ENCODE measurements at places on chromosomes 12 and 14.

GRCh38 chr12:3218228-3219171 is 141.3 kb downstream of the TSPAN9 start:
- peak; percentile 79 for DNase-seq

DNA sequence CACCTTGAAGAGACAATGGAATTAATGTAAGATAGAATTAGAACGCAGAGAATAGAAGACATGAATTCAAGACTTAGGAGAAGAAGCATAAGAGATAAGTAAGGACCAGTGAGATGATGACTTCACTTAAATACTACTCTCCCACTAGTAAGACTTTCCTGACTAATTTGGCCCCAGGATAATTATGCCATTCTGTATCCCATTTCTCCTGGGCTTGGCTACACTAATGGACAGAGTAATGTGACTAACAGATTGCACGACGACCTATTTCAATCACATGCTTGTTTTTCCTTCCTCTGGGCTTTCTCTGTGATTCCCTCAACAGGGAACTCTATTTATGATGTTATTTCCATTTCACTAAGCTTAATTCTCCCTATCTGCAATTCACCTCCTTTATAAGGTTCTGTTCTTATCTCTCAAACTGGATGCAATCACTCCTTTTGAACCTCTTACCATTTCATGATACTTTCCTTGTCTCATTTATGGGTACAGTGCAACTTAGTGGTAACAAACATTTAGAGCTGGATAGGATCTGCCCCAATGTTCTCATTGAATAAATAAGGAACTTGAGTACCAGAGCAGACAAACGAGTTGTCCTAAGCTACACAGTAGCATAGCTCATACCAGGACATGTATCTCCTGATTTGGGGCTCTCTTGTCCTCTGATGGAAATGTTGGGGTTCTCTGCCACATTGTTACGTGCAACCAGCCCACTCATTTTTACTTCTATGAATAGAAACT is 102.7 kb downstream of the BTG1 start:
- DNase-seq, result no peak

DNA sequence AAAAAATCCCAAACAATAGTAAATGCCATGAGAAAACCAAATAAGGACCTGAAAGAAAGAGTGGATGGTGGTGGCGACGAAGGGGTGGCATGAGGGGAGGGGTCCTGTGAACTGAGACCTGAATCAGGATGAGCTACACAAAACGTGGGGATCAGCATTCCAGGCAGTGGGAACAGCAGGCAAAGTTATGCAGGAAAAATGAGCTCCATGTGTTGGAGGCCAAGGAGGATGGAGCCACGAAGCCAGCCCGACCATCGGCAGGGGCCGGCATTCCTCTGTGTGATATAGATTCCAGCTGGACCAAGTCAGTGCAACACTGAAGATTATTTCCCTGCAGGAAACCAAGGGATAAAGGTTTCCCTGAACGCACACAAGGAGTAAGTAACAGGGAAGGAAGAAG is 7.1 kb downstream of the ADGRD1 start:
- DNase-seq, result no peak

GRCh38 chr14:57274551-57274950 is 5.8 kb downstream of the AP5M1 start:
- no peak for DNase-seq

- no peak for DNase-seq
These were observed 51.1 kb upstream of the VRK1 start for GRCh38 chr14:96746101-96746500.

DNA sequence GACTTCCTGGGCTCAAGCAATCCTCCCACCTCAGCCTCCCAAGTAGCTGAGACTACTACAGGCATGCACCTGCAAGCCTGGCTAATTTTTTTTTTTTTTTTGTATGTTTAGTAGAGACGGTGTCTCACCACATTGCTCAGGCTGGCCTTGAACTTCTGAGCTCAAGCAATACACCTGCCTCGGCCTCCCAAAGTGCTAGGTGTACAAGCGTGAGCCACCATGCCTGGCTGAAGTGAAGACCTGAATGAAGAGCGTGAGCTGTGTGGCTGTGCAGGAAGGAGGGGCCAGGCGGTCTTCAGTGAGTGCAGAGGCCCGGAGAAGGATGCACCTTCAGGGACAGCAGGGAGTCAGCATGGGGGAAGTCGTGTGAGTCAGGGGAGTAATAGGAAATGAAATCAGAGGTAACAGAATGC is 14.9 kb upstream of the NFKBIA start:
- DNase-seq, result no peak
